Aortic smooth muscle cell (primary cell): ENCODE measurements at places on chromosomes 7 and 10. TPM values are rescaled to one million over a fixed set of nuclear protein-coding genes. Genes with fewer than 3 reads are reported as not detected.

The SPDYE5 gene
- total RNA-seq: not detected in 2 replicates

The KIAA1217 gene
- total RNA-seq: 1.6 and 5.2 TPM in 2 replicates

The ANXA8L1 gene
- total RNA-seq: not detected in 2 replicates

The SLC16A12 gene
- 0.25 and 0.53 TPM in 2 replicates for total RNA-seq

The ODAD2 gene
- total RNA-seq: 0.40 and 0.68 TPM in 2 replicates

The CFTR gene
- not detected in 2 replicates for total RNA-seq

The RP9 gene
- 9.8 and 10.2 TPM in 2 replicates for total RNA-seq

The EMX2 gene
- not detected in 2 replicates for total RNA-seq

The BICC1 gene
- 66.3 and 88.6 TPM in 2 replicates for total RNA-seq

The CARD11 gene
- total RNA-seq: 0.13 TPM in 1 of 2 replicates, not detected in the other

The P4HA1 gene
- total RNA-seq: 122 TPM in 2 replicates

The C10orf143 gene
- total RNA-seq: 0.92 and 0.93 TPM in 2 replicates

The WNT8B gene
- not detected in 2 replicates for total RNA-seq

The CALML5 gene
- total RNA-seq: not detected in 2 replicates

The PNLIPRP3 gene
- not detected in 2 replicates for total RNA-seq

The ACSM6 gene
- not detected in 2 replicates for total RNA-seq

The CCDC136 gene
- 5.8 and 7.6 TPM in 2 replicates for total RNA-seq

The BAIAP2L1 gene
- total RNA-seq: 0.62 and 0.92 TPM in 2 replicates

The BHLHA15 gene
- total RNA-seq: 0.13 and 0.19 TPM in 2 replicates

The IKZF5 gene
- 1.5 and 2.9 TPM in 2 replicates for total RNA-seq

The BUD31 gene
- 153 and 167 TPM in 2 replicates for total RNA-seq

The LZTS2 gene
- total RNA-seq: 65.0 and 82.7 TPM in 2 replicates

The LIPK gene
- total RNA-seq: not detected in 2 replicates

The SLF2 gene
- 34.9 and 37.2 TPM in 2 replicates for total RNA-seq

The PARD3 gene
- total RNA-seq: 41.9 and 45.3 TPM in 2 replicates

The SPDYE3 gene
- not detected in 2 replicates for total RNA-seq

The PTCD1 gene
- total RNA-seq: 5.0 and 6.7 TPM in 2 replicates

The TMEM229A gene
- 0.13 and 0.37 TPM in 2 replicates for total RNA-seq

The OR2A42 gene
- total RNA-seq: 0.06 TPM in 1 of 2 replicates, not detected in the other

The IGFBP1 gene
- 0.37 and 2.1 TPM in 2 replicates for total RNA-seq

The PLXNA4 gene
- total RNA-seq: 1.5 and 2.0 TPM in 2 replicates

The AKR1C8 gene
- not detected in 2 replicates for total RNA-seq

The ENTPD1 gene
- total RNA-seq: 0.99 and 1.1 TPM in 2 replicates
